GOT3 (cell line): ENCODE measurements at places on chromosomes 1 and 21.

DNA sequence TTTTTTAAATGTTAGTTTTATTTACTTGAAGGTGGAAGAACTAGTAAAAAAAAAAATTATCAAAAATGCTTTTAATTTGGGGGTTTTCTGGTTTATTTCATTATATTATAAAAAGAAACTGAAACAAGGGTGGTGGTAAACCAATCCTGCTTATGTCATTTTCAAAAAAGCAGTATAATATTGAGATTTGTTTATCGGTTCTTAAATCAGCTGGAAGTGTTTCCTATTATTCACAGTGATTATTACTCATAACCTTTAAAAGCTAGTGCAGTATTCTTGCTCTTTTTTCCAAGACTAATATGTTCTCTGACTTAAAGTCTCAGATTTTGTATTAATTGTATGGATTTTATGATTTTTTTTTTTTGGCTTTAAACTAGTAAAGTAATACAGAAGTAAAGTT is 5.4 kb upstream of the LRRC40 start:
- no peak for DNase-seq

DNA sequence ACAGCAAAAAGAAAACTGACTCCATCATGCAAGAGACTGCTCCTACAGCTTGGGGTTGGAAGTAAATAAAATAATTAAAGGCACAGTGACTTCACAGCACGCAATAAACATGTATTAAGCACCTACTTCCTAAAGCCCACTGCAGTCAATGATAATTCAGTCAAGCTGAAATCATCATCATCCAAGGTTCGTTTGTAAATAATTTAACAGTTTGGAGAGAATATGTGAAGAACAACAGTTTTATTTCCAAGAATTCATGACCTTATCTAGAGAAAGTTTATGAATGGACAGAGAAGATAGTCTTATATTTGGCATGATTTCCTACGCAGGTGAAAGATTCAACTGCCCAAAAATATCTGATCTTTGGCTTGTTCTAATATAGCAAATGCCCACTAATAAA is 86.8 kb downstream of the SMYD3 start:
- DNase-seq: no peak

- DNase-seq: no peak
Observed at GRCh38 chr1:28280977-28281381, 21.7 kb downstream of the SESN2 start.

GRCh38 chr1:65904681-65905083 is 112.0 kb downstream of the PDE4B start:
- DNase-seq: no peak

DNA sequence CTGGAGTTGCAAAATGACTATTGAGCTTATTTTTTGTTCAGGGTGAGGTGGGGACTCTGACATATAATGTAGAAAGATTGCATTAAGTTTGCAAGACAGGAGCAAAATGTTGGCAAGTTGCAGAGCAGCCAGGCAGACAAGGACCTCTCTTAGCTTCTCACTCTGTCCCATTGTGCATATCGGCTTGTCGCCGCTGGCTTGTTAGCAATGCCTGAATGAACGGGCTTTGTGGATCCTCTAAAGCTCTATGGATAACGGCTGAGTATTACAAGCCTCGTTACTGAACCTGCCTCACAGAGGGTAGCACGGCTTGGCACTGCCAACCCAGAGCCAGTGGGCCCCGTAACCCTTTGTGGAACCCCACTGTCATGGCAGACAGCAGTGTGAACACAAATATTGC is 68.4 kb downstream of the TNR start:
- DNase-seq: no peak

DNA sequence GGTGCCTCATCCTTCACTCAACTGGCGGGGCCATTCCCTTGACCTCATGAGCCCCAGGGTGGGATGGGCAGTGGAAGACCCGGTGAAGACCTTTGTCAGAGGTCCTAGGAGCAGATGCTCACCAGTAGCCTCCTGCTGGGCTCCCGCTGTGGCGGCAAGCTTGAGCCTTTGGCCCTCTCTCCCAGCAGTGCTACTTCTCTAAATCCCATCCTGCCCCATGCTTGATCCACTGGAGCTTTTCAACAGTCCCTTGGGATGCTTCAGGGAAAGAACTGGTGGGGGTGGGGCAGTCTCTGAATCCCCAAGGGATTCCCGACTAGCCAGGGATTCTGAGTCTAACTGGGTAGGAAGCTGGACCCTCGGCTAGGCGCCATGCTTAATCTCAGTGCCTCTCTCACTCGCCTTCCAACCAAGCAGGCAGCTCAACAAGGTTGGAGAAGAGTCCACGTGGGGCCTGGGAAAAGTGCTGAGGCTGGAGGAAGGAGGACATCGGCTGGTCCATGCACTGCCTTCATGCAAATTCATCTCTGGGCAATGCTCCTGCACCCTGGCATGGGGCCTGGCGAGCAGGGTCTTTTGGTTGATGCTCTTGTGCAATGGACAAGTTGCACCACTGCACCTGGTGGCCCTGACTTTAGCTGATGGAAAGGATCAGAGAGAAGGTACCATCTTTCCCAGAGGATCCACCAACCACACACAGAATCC is 190.3 kb downstream of the GRIK3 start:
- no peak for DNase-seq

DNA sequence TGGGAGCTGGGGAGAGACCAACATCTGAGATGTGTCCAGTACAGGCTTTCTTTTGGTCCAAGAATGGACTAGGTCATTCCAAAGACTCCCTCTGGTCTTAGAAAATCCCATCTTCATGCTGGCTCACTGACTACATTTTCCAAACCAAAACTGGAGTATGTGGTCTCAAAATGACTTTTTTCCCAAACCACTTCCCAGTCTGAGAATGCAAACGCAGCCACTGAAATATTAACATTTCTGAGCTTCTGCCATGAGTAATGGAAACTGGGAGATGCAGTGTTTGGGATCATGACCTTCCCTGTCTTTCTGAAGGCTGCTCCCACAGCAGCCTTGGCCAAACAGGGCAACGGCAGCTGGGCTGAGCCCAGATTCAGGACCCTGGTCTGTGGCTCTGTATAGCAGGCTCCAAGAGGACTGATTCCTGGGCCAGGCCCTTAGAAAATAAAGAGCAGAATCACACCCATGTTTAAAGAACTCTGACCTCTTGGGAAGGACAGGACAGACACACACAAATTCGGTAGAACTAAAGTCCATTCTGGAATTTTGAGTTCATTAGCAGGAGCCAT is 62.1 kb upstream of the CNTN2 start:
- no peak for DNase-seq

GRCh38 chr1:3607703-3608065 is 3.6 kb downstream of the MEGF6 start:
- no peak for DNase-seq

DNA sequence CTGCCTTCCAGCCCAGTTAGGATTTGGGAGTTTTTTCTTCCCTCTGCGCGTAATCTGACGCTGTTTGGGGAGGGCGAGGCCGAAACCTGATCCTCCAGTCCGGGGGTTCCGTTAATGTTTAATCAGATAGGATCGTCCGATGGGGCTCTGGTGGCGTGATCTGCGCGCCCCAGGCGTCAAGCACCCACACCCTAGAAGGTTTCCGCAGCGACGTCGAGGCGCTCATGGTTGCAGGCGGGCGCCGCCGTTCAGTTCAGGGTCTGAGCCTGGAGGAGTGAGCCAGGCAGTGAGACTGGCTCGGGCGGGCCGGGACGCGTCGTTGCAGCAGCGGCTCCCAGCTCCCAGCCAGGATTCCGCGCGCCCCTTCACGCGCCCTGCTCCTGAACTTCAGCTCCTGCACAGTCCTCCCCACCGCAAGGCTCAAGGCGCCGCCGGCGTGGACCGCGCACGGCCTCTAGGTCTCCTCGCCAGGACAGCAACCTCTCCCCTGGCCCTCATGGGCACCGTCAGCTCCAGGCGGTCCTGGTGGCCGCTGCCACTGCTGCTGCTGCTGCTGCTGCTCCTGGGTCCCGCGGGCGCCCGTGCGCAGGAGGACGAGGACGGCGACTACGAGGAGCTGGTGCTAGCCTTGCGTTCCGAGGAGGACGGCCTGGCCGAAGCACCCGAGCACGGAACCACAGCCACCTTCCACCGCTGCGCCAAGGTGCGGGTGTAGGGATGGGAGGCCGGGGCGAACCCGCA is at the start of gene PCSK9:
TSS of gene PCSK9 (plus strand) at position 207 of the 741 bp plus-strand sequence. CDS start at position 497, 290 bp downstream.
- DNase-seq: no peak

GRCh38 chr1:235100194-235100772 is 28.4 kb downstream of the TOMM20 start:
- no peak for DNase-seq

GRCh38 chr1:208821939-208822338 is 577.8 kb upstream of the PLXNA2 start:
- no peak for DNase-seq

DNA sequence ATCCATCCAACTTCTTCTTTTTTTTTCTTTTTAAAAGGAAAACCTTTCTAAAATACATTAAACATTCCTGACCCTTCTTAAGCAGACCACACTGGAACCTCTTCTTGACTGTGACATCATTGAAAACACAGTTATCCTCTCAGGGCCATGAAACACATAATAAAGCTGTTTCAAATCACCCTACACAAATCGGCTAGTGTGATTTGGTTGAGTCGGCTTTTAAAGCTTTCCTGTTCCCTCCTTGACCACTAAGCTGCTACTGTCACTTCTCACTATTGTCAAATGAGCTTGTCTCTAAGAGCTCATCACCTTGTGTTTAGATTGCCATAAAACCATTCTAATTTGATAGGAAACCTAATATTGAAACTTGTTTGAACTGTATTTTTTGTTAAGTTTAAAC is 5.9 kb downstream of the USP24 start:
- no peak for DNase-seq

- DNase-seq: no peak
Observed at GRCh38 chr21:15052459-15052763, 12.4 kb downstream of the NRIP1 start.

- DNase-seq: no peak
Observed at GRCh38 chr1:2936559-2937515, 84.4 kb upstream of the ACTRT2 start.

- DNase-seq: no peak
Observed at GRCh38 chr1:159229260-159229885, 24.7 kb downstream of the ACKR1 start.

DNA sequence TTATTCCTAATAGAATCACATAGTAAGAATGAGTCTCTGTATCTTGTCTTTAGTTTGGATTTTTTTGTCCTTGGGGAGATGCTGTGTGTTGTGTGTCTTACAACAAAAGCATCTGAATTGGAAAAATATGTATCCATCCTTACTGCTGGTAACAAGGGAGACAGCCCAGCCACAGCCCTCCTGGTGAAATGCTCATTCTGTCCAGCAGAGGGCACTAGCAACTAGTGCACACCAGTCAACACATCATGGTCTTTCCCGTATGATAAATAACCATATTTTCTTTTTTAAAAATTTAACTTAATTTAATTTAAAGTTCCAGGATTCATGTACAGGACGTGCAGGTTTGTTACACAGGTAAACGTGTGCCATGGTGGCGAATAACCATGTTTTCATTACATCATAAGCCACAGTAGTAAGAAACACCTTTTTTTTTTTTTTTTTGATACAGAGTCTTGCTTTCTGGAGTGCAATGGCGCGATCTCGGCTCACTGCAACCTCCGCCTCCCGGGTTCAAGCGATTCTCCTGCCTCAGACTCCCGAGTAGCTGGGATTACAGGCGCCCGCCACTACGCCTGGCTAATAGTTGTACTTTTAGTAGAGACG is 245.1 kb downstream of the PTBP2 start:
- DNase-seq: no peak

DNA sequence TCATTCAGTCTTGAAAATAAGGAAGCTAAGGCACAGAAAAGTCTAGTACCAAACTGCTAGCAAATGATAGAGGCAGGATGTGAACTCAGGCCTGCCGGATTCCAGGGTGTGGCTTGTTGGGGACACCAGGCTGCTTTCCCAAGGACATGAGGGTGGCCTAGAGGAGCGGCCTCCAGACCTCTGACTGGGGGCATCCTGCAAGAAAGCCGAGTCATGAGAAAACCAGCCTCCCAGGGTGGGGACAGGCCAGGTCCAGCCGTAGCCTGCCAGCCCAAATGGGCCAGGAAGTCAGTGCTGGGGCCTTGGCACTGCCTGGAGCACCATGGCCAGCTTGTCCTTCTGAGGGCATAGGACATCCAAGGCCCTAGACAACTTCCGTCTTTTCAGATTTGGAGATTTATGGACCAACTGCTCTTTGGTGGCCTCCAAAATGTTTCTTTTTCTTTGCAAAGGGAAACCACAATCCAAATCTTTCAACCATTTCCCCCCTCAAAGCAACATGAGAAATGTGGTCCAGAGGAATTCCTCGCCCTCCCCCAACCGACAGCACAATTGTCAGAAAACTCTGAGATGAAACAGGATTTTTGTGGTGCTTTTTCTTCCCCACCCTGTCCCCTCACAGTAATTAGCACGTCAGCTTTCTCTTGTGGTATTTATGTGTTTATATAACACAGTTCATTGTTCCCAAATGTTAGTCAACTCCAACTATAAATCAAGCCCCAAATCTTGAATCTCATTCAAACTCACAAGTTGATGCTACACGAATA is 212.3 kb downstream of the KAZN start:
- DNase-seq: no peak

- no peak for DNase-seq
Observed at GRCh38 chr1:8182034-8182761, 135.7 kb upstream of the SLC45A1 start.

DNA sequence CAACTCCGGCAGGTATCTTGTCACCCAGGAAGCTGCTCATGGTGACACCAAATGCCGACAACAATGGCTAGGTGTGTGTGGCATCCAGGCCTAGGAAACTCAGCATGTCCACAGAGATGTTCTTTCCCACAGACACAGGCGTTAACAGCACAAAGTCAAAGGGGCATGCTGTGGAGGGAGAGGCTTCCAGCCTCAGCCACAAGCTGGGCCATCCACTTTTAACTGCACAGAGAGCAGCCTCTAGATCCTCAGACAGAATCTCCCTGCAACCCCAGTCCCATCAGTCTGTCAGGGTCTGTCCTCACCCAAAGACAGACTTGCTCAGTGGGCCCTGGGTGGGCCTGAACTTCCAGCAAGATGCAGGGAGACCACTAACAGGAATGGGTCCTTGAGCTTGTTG is 58.5 kb upstream of the BCAR3 start:
- DNase-seq: no peak

- DNase-seq: no peak
Observed at GRCh38 chr1:5509664-5510452, 482.4 kb downstream of the NPHP4 start.

- DNase-seq: no peak
Observed at GRCh38 chr1:35590476-35591040, 17.4 kb downstream of the TFAP2E start.

GRCh38 chr1:29984862-29985605 is 738.4 kb downstream of the MATN1 start:
- DNase-seq: no peak

DNA sequence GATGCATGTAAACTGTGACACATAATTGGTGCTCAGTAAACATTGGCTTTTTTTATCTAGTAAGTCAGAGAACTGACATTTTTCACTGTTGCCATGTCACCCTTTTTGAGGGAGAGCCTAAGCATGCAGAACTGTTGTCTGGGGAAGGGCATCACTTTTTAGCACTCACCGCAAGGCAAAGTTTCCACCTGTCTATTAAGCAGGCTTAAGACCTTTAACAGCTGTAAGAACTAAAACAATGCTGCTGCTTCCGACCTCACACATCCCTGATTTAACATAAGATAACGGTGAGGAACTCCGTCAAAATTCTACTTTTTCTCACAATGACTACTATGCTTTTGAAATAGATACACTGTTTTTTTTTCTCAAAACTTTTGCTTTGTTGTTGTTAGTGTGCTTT is 554.8 kb downstream of the NUF2 start:
- no peak for DNase-seq
